ENCODE measurements at places on chromosomes 7 and 10. TPM values are rescaled to one million over a fixed set of nuclear protein-coding genes. Genes with fewer than 3 reads are reported as not detected.

Gene NAT16
- total RNA-seq: not detected

Gene MEPCE
- total RNA-seq: 62.6 TPM

Gene ZNF488
- total RNA-seq: 18.1 TPM

Gene PLPP4
- not detected for total RNA-seq

Gene CH25H
- total RNA-seq: not detected

Gene COPG2
- total RNA-seq: 25.5 TPM

Gene FOXK1
- 77.3 TPM for total RNA-seq

Gene SUGCT
- total RNA-seq: 2.7 TPM

Gene SNCG
- 144 TPM for total RNA-seq

Gene TAS2R4
- 0.65 TPM for total RNA-seq

Gene TRPV5
- not detected for total RNA-seq

Gene FRA10AC1
- 10.4 TPM for total RNA-seq

Gene ACHE
- total RNA-seq: 0.35 TPM

Gene SLC16A12
- 0.65 TPM for total RNA-seq

Gene CYP3A7
- not detected for total RNA-seq

Gene SUMF2
- 305 TPM for total RNA-seq

Gene ADRA2A
- not detected for total RNA-seq

Gene GTF2IRD1
- 44.0 TPM for total RNA-seq

Gene DNAJC1
- total RNA-seq: 19.1 TPM

Gene UFSP1
- total RNA-seq: 2.8 TPM

Gene SYT15
- 1.9 TPM for total RNA-seq

Gene HHEX
- total RNA-seq: 5.8 TPM

Gene EPHA1
- total RNA-seq: 39.3 TPM

All from PC-9 (cell line).